Osteocyte (in vitro differentiated cells): ENCODE measurements at places on chromosomes 3 and 15.

GRCh38 chr3:61541694-61542093, 19.7 kb upstream of the PTPRG start:
- no peak overlapping the region for H3K4me3 ChIP-seq
- H3K36me3 ChIP-seq: no peaks in the 10 kb centered on the region
- H3K4me1 ChIP-seq: peaks cover 10% of the 10 kb centered on the region
- peaks cover 23% of the 10 kb centered on the region for H3K27me3 ChIP-seq
- DNase-seq: no peak
- H3K27ac ChIP-seq: no peak overlapping the region

GRCh38 chr3:8843347-8843746, 73.9 kb upstream of the OXTR start:
- no peaks in the 10 kb centered on the region for H3K36me3 ChIP-seq
- H3K27me3 ChIP-seq: no peaks in the 10 kb centered on the region
- H3K4me1 ChIP-seq: peaks cover 15% of the 10 kb centered on the region
- no peak overlapping the region for H3K27ac ChIP-seq
- no peak overlapping the region for H3K4me3 ChIP-seq
- DNase-seq: no peak

DNA sequence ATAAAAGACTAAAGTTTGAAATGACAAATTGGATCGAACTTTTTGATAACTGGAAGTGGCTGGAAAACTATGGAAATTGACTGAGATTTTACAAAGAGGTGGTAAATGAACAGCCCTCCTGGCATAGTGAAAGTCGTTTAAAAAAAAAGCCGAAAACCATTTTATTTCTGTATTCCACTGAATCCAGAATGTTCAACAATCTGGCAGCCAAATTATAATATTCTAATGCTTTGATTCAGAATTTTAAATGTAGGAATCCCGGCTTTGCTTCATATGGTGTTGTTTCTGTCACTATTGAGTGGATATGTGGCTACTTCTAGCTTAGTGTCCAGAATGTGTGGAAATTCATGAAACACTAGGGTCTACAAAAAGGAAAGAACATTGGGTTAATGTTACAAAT, 208.9 kb upstream of the DCBLD2 start:
- no peak for DNase-seq
- no peaks in the 10 kb centered on the region for H3K27me3 ChIP-seq
- H3K4me3 ChIP-seq: no peak overlapping the region

DNA sequence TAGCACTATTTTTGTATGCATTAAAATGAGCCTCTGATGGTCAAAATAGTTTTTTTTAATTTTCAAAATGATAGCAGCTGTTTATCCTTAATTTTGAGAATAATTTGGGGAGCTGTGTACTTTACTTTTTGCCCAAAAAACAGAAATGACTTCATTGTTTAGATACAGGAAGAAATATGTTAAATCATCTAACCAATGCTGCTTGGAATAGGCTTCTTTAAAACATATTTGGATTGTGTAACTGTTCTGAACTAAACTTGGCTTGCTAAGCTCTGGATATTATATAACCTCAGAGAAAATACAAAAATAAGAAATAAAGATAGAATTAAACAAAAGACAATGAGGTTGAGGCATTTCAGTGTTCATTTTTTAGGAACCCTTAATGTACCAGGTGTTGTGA, 119.3 kb downstream of the SERPINI1 start:
- DNase-seq: no peak
- no peaks in the 10 kb centered on the region for H3K4me1 ChIP-seq
- no peaks in the 10 kb centered on the region for H3K36me3 ChIP-seq
- peaks cover 11% of the 10 kb centered on the region for H3K27me3 ChIP-seq
- no peak overlapping the region for H3K27ac ChIP-seq

- H3K4me1 ChIP-seq: peaks cover 38% of the 10 kb centered on the region
- peak overlapping the region; percentile 4 for H3K4me3 ChIP-seq
- DNase-seq: no peak
- H3K36me3 ChIP-seq: peaks cover 2% of the 10 kb centered on the region
- peak overlapping the region; percentile 90 for H3K27ac ChIP-seq
- no peaks in the 10 kb centered on the region for H3K27me3 ChIP-seq
Observed at GRCh38 chr3:60979461-60980341, 271.6 kb downstream of the FHIT start.

GRCh38 chr3:190305406-190305805, 16.8 kb downstream of the CLDN1 start:
- no peak overlapping the region for H3K4me3 ChIP-seq
- no peak overlapping the region for H3K27ac ChIP-seq
- DNase-seq: no peak
- peaks cover 15% of the 10 kb centered on the region for H3K4me1 ChIP-seq
- H3K27me3 ChIP-seq: no peaks in the 10 kb centered on the region
- peaks cover 21% of the 10 kb centered on the region for H3K36me3 ChIP-seq
